B cell (primary cell): ENCODE measurements at places on chromosomes 2 and 18. TPM values are rescaled to one million over a fixed set of nuclear protein-coding genes. Genes with fewer than 3 reads are reported as not detected.

Gene SYT4
- not detected in 2 replicates for polyA plus RNA-seq

Gene CNDP1
- 0.12 and 0.19 TPM in 2 replicates for polyA plus RNA-seq

Gene BCL2
- polyA plus RNA-seq = 27.6 and 34.9 TPM in 2 replicates

Gene MALL
- polyA plus RNA-seq = not detected in 2 replicates

Gene ASAP2
- polyA plus RNA-seq = 0.04 TPM in 2 replicates

Gene SMYD5
- polyA plus RNA-seq = 31.9 and 35.2 TPM in 2 replicates

GRCh38 chr18:9147440-9148202, 11.0 kb downstream of the ANKRD12 start:
- DNase-seq = peak; percentile 72

- DNase-seq = no peak
Observed at GRCh38 chr2:8438996-8439395, 242.9 kb upstream of the ID2 start.

DNA sequence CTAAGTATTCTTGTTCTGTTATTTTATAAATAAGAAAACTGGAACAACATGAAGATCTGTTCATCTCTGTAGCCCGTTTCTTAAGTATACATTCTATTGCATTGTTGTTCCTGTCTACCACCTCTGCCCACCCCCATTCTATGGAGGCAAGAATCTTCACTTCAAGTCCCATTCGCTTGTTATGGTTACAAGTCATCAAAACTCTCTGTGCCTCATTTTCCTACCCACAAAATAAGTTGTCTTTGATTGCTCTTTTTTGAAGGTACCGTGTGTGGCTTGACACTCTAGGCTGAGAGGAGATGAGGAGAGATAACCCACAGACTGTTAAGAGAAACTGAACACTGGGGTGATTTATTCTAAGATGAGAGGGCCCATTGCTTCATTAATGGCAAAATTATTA, 2.9 kb upstream of the EVA1A start:
- no peak for DNase-seq

GRCh38 chr2:182827182-182827879, 39.1 kb downstream of the FRZB start:
- DNase-seq = no peak

- no peak for DNase-seq
Observed at GRCh38 chr18:11369556-11369955, 220.2 kb upstream of the PIEZO2 start.

DNA sequence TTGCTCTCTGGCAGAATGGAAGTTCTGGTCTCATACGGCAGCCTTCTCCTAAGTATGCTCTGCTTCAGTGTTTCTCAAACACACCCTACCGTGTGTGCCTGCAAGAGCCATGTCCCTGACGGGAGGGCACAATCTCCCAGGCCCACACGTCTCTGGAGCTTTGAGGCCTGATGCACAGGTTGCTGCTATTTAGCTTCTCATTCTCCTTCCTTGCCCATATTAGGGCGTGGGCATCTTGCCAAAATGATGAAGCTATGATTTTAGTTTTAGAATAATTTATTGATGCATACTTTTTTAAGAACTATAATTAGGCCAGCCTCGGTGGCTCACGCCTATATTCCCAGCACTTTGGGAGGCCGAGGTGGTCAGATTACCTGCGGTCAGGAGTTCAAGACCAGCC, 107.9 kb downstream of the RNF144A start:
- DNase-seq = no peak

- peak; percentile 39 for DNase-seq
Observed at GRCh38 chr2:127649100-127649611, 3.2 kb downstream of the GPR17 start.

- DNase-seq = no peak
Observed at GRCh38 chr2:104702031-104702850, 151.7 kb upstream of the POU3F3 start.

- DNase-seq = no peak
Observed at GRCh38 chr18:11899063-11899462, 9.1 kb downstream of the MPPE1 start.

GRCh38 chr2:203673933-203674332, 32.5 kb upstream of the CD28 start:
- no peak for DNase-seq

- DNase-seq = no peak
Observed at GRCh38 chr2:232389327-232389726, 10.8 kb downstream of the ALPP start.

GRCh38 chr2:241011296-241011600, 12.8 kb downstream of the SNED1 start:
- DNase-seq = no peak

GRCh38 chr18:5066380-5066977, 130.6 kb downstream of the AKAIN1 start:
- DNase-seq = no peak

GRCh38 chr2:26330114-26330549, 15.8 kb upstream of the SELENOI start:
- peak; percentile 79 for DNase-seq

DNA sequence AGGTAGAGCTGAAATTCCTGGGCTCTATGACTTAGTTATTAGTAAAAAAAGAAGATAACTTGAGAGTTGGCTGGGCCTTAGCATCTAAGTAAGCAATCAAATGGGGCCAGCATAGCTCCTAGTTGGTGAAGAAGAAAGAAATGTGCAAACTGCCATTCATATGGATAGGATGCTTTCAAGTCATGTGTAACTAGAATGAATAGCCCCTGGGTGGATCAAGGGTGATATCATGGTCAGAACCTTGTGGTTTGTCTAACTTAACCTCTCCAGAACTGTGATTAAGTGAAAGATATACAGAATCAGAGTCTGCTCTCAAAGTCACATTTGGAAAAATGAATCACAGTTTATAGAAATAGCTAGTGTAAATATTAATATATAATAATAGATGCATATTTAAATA, 198.7 kb upstream of the DTNA start:
- DNase-seq = no peak

GRCh38 chr2:78034706-78035105, 512.5 kb upstream of the LRRTM4 start:
- no peak for DNase-seq

GRCh38 chr2:119468154-119468955, 36.7 kb downstream of the TMEM37 start:
- DNase-seq = no peak

- no peak for DNase-seq
Observed at GRCh38 chr2:227052879-227053278, 111.1 kb downstream of the COL4A4 start.

- no peak for DNase-seq
Observed at GRCh38 chr2:26564121-26564644, 77.0 kb downstream of the CIB4 start.

- no peak for DNase-seq
Observed at GRCh38 chr2:157124731-157125130, 132.8 kb upstream of the GALNT5 start.

DNA sequence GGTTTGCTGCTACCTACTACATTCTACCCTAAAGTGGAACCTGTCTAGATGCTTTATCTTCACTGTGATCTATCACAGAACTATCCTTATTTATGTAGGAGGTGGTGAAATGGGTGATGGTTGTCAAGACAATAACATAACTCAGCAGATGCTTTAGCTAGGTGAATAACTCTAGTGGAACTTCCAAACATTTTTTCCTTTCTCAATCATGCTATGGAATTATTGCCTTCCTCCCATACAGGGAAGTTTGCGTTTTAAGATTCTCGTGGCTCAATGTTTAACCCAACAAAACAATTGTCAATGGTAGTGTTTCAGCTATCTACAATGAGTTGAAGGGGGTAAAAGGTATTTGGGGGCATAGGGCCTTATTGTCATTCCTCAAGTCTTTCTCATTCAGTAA, 82.6 kb upstream of the GLI2 start:
- DNase-seq = no peak

- no peak for DNase-seq
Observed at GRCh38 chr2:38666556-38666910, 619 bp downstream of the GALM start.

DNA sequence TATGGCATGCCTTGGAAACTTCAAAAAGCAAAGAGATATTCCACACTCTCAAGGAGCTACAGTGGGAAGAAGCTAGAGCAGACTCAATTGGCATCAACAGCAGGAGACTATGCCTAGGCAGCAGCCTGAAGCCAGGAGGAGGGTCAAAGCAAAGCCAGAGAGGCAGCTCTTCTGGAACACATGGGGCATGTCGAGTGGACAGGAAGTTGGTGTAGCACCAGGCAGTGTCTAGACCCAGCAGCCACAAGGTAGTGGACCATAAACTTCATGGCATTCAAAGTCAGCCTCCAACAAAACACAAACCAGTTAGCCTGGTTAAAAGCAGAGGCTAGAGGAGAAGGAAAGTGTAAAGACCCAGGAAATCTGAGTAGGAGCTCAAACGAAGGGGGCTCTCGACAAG, 311.2 kb upstream of the PKDCC start:
- DNase-seq = no peak

DNA sequence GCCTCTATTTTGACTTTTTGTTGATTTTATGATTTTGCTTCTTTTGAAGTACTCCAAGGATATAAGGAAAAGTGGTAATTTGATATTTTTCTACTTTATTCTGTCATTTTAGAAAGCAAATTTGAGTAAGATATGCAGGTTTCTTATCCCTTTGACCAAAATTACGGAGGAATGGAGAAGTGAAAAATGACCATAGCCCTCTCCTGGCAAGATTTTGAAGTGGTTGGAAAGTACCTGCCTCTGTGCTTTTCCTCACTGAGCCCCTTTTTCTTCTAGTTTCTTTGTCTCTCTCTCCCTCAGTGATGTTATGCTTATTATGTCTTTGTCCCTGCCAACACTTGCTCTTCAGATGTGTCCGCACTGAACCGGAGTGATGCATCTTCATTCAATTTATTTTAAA, 898.1 kb downstream of the EPHA4 start:
- DNase-seq = no peak
